ENCODE measurements at places on chromosomes 2 and 18.

GRCh38 chr2:100185105-100185504, 42.7 kb upstream of the AFF3 start:
- DNase-seq, result no peak

DNA sequence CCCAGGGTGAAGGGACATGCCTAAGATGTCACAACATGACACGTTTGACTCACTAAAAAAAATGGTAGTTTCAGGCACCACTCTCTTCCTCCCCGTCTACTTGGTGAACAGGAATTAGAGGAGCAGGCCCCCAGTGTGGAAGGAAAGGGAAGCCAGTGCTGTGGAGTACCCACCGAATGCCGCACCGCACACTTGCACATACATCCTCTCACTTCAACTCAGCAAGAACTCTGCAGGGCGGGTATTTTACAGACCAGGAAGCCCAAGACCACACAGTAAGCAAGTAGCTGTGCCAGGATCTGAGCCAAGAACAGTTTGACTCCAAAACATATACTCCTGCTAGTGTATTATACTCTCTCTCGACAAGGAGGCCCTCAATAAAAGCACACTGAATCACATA, 69.8 kb downstream of the BCL2 start:
- no peak for DNase-seq

DNA sequence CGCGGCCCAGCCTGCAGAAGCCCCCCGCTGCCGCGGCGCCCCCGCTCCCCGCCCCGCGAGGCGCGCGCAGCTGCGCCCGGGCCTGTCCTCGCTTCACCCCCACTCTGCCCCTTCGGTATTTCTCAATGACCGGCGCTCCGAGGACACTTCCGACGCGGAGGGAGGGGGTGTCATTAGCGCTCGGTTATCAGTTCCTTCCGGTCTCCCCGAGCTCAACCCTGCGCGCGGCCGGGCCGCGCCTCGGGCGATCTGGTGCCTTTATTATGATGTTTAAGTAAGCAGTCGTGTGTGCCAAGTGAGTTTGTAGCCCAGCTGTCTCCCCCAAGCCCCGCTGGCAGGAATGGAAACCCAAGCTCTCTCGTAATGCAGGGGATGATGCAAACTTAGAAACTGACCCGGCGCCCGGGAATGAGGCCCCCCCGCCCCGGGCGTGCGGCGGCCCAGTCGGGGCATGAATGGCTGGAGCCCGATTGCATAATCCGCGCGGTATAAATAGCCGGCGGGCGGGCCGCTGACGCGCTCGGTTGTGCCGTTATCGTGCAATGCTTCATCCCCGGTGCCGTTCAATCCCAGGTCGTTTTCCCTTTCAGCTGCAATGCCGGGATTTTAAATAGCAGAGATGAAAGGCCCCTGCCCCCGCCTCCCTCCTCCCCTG, 3.9 kb upstream of the SPRED2 start:
- peak; percentile 26 for DNase-seq

- no peak for DNase-seq
Measured at GRCh38 chr2:231318954-231319353, 76.6 kb upstream of the B3GNT7 start.

GRCh38 chr2:61448229-61448628, 22.7 kb downstream of the USP34 start:
- DNase-seq, result no peak

DNA sequence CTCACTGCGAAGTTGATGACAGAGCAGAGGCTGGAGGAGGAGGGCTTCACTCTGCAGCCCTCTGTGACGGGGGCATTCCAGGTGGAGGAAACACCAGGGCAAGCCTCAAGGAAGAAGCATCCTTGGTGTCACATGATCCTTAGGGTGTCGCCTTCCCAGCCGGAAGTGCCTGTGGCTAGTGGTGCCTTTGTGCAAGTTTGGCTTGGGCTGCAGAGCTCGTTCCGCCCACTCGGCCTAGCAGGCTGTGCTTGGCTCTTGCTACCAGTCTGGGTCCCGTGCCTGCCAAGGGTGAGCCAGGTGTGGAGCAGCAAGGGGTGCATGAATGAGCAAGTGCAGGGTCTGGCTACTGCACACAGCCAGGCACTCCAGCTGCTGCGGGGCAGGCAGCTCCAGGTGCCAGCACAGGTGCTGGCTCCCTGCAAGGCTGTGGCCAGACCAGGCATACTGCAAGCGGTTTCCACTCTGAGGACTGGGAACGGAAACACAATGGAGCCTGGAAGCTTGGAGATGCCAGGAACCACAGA, 325.3 kb upstream of the SMIM21 start:
- DNase-seq, result no peak

DNA sequence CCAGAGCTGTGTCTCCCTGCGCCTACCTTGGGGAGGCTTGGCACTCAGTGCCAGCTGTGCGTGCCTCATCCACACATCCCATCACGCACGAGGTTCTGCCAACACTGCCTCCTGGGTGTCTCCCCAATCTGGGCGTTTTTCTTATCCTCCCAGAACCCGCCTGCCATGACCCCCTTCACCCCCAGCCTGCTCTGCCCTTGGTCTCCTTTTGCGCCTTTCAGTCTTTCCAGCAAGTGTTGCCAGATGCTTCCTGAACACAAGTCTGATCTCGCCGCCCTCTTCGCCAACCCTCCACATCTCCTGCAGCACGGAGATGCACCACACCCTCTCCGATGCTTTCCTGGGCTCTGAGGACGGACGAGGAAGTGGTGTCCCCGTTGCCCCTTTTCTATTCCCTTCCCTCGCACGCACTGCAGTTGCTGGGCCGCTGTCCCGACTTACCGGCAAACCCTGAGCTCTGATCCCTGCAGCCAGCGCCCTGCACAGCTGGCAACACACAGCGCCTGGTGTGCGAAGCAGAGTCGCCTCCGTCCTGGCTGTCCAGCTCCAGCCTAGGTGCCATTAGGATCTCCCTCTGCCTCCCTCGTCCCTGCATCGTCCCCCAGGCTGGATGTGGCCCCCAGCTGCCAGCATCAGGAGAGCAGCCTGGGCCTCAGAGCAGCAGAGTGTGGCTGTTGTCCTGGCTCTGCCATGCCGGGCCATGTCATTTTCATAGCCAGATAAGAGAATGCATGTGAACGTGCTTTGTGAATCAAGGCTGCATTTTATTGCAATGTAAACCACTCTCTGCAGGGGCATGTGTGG, 22.6 kb upstream of the ALLC start:
- DNase-seq, result no peak

DNA sequence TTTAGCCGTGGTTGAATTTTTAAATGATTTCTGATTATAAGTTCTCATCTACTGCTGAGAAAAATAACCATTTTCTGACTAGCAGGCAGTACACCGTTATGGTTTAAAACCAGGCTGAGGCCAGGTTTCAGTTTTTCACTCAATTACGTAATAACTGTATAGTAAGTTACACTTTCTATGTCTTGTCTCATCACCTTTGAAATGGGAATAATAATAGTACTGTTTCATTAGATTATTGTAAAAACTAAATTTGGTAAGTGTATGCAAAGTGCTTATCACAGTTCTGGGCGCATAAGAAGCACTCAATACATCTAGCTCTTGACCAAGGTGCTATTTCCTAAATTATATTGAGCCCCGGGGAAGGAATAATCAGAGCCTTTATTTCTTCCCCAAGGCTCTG, 76.8 kb downstream of the LIMS1 start:
- DNase-seq, result no peak

DNA sequence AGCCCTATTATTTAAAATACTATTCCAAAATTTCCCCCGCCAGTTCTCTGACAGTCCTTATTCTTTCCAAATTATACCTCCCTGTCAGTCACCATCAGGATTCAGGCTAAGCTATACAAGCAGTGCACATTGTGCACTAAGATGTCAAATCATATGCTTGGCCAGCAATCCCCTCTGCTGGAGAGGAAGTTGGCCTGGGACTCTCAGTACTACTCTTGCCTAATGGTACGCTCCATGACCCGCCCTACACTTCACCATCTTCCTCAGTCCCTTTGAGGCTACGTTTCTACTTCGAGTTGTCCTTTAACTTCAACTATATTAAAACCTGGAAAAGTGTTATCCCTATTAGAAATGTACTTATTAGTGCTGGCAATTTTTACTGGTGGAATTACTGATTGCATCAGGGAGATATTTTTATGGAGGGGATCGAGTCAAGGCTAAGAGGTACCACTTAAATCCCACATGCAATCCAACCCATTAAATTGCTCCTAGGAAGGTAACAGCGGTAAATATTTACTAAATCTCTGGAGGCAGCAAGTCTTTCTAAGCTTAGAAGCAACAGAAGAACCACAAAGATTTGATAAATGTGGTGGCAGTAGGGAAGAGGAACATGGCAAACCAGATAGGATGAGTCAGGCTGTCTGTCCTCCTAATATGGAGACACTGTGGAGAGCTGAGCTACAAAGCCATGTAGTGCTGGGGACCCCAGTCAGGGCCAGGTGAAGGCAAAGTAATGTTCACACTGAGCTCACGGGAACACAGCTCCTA, 2.7 kb downstream of the USP40 start:
- no peak for DNase-seq

DNA sequence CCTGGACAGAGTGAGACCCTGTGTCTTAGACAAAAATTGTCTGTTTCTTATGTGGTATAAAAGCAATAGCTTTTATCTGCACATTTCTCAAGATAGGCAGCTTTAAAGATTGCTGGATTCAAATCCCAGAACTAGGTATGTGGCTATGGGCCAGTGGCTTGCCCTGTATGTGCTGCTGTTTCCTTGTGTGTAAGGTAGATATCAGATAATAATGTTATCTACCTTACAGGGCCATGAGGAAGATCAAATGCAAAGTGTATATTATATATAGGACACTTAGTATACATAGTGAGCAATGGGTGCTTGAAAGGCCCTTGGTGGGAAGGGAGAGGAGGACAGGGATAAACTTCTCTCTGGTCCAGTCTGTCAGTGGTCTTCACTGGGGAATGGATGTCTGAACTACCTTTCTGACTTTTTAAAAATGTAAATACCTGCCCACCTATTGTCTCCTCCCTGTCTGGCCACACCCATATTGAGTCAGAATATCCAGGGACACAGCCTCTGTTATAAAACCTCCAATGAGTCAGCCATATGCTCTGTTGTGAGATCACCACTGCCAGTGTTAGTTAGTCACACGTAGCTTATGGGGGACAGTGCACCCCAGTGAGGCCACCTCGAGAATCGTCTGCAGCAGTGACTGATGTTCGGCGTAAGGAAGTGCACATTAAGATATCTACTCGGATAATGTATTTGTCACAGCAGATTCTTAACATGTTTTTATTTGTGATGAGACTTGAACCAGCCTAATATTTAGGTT, 383.4 kb downstream of the PTPRM start:
- DNase-seq, result no peak

DNA sequence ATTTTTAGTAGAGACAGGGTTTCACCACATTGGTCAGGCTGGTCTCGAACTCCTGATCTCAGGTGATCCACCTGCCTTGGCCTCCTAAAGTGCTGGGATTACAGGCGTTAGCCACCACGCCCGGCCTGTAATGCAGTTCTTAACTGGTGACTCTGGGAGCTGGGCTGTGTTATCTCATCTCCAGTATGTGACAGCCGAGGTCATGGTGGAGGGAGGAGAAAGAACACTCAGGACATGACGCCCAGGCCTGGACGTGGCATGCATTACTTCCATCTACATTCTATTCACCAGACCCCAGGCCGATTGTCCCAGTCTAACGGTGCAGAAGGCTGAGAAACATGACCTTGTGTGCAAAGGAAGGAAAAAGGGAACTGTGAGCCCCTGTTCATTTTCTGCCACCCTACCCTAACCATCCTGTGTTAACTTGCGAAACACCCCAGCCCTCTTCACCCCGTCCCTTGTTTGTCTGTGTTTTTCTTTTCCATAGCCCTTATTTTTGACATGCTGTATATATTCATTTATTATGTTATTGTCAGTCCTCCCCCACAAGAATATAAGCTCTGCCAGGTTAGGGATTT, 88.1 kb upstream of the ASAP2 start:
- DNase-seq, result no peak

GRCh38 chr2:159125858-159126257, 157.4 kb downstream of the TANC1 start:
- no peak for DNase-seq

- no peak for DNase-seq
Measured at GRCh38 chr2:64840426-64840881, 148.7 kb upstream of the SLC1A4 start.

- no peak for DNase-seq
Measured at GRCh38 chr2:120989512-120990441, 254.1 kb downstream of the GLI2 start.

DNA sequence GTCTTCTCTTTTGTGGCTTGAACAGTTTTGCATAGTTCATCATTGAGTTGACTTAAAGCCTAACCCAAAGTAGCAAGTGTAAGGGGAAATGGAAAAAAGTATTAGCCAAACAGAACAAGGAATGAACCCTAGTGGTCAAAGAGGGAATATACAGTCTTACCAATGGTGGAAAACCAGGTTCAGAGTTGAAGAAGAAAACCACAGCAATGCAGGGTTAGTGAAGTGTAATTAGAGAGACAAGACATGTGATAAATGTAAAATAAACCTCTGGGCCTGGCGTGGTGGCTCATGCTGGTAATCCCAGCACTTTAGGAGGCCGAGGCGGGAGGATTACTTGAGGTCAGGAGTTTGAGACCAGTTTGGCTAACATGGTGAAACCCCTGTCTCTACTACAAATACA, 2.4 kb downstream of the TTN start:
- no peak for DNase-seq

DNA sequence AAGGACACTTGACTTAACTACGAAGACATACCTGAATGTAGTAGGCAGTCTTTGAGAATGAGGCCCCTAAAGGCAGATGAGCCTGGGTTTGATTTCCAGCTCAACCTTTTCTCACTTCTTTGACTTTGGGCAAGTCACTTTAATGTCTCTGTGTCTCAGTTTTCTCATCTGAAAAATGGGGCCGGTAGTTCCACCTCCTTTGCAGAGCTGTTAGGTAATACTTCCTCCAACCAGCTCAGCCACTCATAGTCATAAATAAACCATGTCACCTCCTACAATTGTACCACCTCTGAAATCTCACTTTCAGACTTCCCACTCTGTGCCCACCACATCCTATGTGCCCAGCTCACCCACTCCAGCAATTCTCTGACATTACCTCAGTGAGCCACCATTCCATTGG, 10.4 kb downstream of the ARHGAP25 start:
- DNase-seq, result peak; percentile 62

GRCh38 chr18:55907453-55908175, 319.6 kb upstream of the TCF4 start:
- no peak for DNase-seq

DNA sequence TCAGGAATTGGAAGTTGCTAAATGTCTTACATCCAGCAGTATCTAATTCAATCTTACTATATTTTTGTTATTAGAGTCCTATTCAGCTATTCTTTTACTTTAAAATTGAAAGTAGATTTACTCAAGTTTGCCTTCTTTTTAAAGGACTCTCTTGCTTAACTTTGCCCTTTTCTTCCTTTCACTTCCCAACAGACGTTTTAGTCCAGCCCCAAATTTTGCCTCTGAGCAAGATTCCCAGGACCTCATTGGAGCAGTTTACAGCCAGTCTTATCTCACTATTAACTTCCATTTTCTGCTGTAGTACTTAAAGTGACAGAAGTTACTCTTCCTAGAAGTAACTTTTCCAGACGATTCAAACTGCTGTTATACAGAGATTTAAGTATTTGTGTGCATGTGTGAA, 1.7 kb upstream of the PRKD3 start:
- no peak for DNase-seq

GRCh38 chr2:48756289-48756688, 765 bp upstream of the LHCGR start:
- no peak for DNase-seq

Data from activated CD4-positive, alpha-beta T cell treated with anti-CD3 and anti-CD28 coated beads, Interleukin-2, amount 50 U/mL, for 48 hours (primary cell).